ENCODE measurements at places on chromosomes 5 and 9. TPM values are rescaled to one million over a fixed set of nuclear protein-coding genes. Genes with fewer than 3 reads are reported as not detected.

The LHX3 gene
- 0.10 TPM for total RNA-seq

The SLC34A3 gene
- 0.07 TPM for total RNA-seq

The IL4 gene
- total RNA-seq, result not detected

The NEUROG1 gene
- total RNA-seq, result not detected

Data from A549 treated with Hydrocortisone at 1 μM for 4 hours (cell line).